ENCODE measurements at places on chromosomes 4 and X. TPM values are rescaled to one million over a fixed set of nuclear protein-coding genes. Genes with fewer than 3 reads are reported as not detected.

TLR8 gene
- not detected for total RNA-seq

BEX5 gene
- not detected for total RNA-seq

DNA sequence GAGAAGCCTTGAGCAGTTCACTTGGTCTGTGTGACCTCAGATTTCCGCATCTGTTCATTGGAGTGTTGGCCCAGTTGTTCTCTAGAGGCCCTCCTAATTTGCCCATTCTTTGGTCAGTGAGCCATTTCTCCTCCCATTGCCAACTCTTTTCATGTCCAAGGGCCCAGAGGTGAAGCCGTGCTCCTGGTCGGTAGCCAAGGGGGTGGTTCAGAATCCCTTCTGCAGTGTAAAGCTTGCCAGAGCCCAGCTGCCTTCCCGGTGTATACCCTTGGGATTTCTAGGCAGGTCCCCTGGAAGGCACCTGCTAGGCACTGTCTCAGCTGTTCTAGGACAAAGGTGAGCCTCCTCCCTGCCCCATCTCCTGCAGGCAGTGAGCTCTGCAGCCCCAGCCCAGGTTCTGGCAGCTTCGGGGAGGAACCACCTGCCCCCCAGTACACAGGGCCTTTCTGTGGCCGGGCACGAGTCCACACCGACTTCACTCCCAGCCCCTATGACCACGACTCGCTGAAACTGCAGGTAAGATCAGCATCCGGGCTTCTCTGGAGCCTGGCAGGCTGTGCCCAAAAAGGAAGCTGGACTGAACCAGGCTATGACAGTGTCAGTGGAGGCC lies 12.3 kb downstream of the SASH3 start:
- H3K27ac ChIP-seq = no peak overlapping the region
- H3K27me3 ChIP-seq = peaks cover 1% of the 10 kb centered on the region
- DNase-seq = no peak
- no peaks in the 10 kb centered on the region for H3K4me1 ChIP-seq

FAM193A gene
- 6.8 TPM for total RNA-seq

ATP2B3 gene
- total RNA-seq = under 0.01 TPM

- no peaks in the 10 kb centered on the region for H3K36me3 ChIP-seq
- peak overlapping the region; percentile 99 for H3K27ac ChIP-seq
- H3K27me3 ChIP-seq = no peaks in the 10 kb centered on the region
- H3K4me1 ChIP-seq = no peaks in the 10 kb centered on the region
- peak; percentile 86 for DNase-seq
Measured at GRCh38 chrX:131728295-131729145, 184.6 kb downstream of the OR13H1 start.

- peaks cover 34% of the 10 kb centered on the region for H3K27me3 ChIP-seq
- H3K4me3 ChIP-seq = no peak overlapping the region
- H3K36me3 ChIP-seq = no peaks in the 10 kb centered on the region
- no peak overlapping the region for H3K27ac ChIP-seq
- H3K4me1 ChIP-seq = no peaks in the 10 kb centered on the region
Measured at GRCh38 chrX:153877571-153878261, 8.3 kb downstream of the L1CAM start.

DNA sequence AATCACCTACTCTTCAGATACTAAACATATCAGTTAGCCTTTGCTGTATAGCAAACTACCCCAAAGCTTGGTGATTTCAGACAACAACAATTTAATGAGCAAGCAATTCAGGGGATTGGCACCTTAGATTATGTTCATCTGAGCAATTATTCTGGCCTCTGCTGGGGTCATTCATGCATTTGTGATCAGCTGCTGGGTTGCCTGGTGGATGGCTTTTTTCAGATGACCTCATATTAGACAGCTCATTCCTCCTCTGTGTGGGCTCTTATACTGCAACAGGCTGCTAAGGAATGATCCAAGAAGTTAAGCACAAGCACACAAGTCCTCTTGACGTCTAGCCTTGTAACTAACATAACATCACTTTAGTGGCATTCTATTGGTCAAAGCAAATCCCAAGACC lies 153.0 kb upstream of the PPP1R2C start:
- no peak overlapping the region for H3K27ac ChIP-seq
- no peaks in the 10 kb centered on the region for H3K36me3 ChIP-seq
- H3K4me3 ChIP-seq = no peak overlapping the region
- no peaks in the 10 kb centered on the region for H3K4me1 ChIP-seq

- no peaks in the 10 kb centered on the region for H3K36me3 ChIP-seq
- H3K4me3 ChIP-seq = no peak overlapping the region
- H3K4me1 ChIP-seq = no peaks in the 10 kb centered on the region
Measured at GRCh38 chr4:97013711-97014110, 1129.6 kb downstream of the STPG2 start.

GRCh38 chrX:144801786-144802185 lies 445.5 kb upstream of the SPANXN1 start:
- H3K4me3 ChIP-seq = no peak overlapping the region
- no peaks in the 10 kb centered on the region for H3K4me1 ChIP-seq
- H3K27ac ChIP-seq = no peak overlapping the region
- no peak for DNase-seq
- no peaks in the 10 kb centered on the region for H3K36me3 ChIP-seq

TMEM156 gene
- 0.54 TPM for total RNA-seq

DNA sequence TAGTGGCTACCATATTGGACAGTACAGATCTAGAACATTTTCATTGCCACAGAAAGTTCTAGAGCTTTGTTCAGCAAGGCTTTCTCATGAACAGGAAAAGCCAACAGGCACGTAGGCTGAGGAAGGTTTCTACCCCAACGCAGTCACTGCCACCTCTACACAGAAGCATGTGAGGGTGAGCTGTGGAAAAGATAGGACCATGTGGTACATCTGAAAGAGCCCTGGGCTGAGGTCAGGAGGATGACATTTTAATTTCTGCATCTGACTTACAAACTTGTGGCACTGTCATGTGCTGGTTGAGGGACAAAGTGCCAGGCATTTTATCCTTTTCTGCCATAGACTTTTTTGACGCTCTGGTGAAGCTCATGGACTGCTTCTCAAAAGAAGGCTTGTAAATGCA lies 454.2 kb downstream of the BCOR start:
- no peak for DNase-seq
- H3K27me3 ChIP-seq = peaks cover 23% of the 10 kb centered on the region
- H3K4me3 ChIP-seq = no peak overlapping the region
- H3K27ac ChIP-seq = no peak overlapping the region
- no peaks in the 10 kb centered on the region for H3K36me3 ChIP-seq
- no peaks in the 10 kb centered on the region for H3K4me1 ChIP-seq

DNA sequence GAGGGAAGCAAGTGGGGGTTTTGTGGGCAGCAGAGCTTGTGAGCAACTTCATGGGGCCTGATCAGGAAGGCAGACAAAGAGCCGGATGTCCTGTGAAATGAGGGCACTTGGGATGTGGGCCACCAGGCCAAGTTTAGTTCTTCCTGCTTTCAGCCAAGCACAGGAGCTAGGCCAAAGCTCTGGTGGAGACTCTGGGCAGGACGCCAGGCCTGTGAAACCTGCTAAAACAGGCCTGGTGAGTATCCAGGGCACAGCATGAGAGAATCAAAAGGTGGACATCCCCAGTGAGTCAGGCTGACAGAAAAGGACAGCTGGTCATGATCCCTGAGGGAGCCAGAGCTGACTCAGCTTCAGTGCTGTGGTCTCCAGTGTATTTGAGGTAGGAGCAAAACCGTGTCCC lies 95.7 kb downstream of the NPNT start:
- no peaks in the 10 kb centered on the region for H3K4me1 ChIP-seq
- no peak overlapping the region for H3K27ac ChIP-seq
- no peak overlapping the region for H3K4me3 ChIP-seq
- no peaks in the 10 kb centered on the region for H3K36me3 ChIP-seq
- H3K27me3 ChIP-seq = no peaks in the 10 kb centered on the region
- DNase-seq = peak; percentile 30

SPANXN3 gene
- not detected for total RNA-seq

DSPP gene
- total RNA-seq = not detected

- no peaks in the 10 kb centered on the region for H3K36me3 ChIP-seq
- H3K27me3 ChIP-seq = no peaks in the 10 kb centered on the region
- H3K27ac ChIP-seq = no peak overlapping the region
- DNase-seq = peak; percentile 7
Measured at GRCh38 chrX:18885328-18886004, 98.4 kb downstream of the PHKA2 start.

GRCh38 chrX:147376601-147377422 lies 534.9 kb upstream of the FMR1 start:
- DNase-seq = no peak
- no peaks in the 10 kb centered on the region for H3K36me3 ChIP-seq
- no peaks in the 10 kb centered on the region for H3K27me3 ChIP-seq
- H3K4me3 ChIP-seq = no peak overlapping the region
- no peaks in the 10 kb centered on the region for H3K4me1 ChIP-seq

HHIP gene
- total RNA-seq = 8.6 TPM
